ENCODE measurements at places on chromosomes 5 and 9.
A peak's percentile ranks its signal among the peaks of the same experiment; 100 is the strongest.

DNA sequence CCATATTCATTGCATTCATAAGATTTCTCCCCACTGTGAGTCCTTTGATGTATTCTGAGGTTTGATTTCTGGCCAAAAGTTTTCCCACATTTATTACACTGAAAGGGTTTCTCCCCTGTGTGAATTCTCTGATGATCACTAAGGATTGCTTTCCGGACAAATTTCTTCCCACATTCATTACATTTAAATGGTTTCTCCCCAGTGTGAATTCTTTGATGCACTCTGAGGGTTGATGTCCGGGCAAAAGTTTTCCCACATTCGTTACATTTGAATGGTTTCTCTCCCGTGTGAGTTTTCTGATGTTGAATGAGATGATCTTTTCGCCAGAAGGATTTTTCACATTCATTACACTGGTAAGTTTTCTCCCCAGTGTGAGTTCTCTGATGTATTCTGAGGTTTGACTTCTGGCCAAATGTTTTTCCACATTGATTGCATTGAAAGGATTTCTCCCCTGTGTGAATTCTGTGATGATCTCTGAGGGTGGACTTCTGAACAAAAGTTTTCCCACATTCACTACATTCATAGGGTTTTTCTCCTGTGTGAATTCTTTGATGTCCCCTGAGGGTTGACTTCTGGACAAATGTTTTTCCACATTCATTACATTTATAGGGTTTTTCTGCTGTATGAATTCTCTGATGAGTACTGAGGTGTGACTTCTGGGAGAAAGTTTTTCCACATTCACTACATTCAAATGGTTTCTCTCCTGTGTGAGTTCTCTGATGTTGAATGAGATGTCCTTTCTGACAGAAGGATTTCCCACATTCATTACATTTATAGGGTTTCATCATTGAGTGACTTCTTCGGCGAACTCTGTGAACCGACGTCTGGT, 18.8 kb downstream of the ZNF510 start:
- DNase-seq = no peak

DNA sequence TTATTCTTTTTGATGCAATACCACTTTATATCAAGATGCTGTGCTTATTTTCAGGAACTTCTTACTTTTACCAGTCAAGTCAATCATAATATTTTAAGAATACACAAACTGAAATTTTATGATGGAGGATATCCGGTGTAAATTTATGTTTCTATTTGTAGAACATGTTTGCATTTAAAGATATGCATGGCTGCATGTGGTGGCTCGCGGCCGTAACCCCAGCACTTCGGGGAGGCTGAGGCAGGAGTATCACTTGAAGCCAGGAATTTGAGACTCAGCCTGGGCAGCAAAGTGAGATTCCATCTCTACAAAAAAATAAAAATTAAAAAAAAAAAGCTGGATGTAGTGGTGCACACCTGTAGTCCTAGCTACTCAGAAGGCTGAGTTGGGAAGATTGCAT, 73.5 kb upstream of the ALDH1A1 start:
- DNase-seq = no peak

GRCh38 chr5:178415353-178415752, 174.8 kb downstream of the COL23A1 start:
- no peak for DNase-seq

- no peak for DNase-seq
Observed at GRCh38 chr9:38066914-38067858, 1.8 kb downstream of the SHB start.

DNA sequence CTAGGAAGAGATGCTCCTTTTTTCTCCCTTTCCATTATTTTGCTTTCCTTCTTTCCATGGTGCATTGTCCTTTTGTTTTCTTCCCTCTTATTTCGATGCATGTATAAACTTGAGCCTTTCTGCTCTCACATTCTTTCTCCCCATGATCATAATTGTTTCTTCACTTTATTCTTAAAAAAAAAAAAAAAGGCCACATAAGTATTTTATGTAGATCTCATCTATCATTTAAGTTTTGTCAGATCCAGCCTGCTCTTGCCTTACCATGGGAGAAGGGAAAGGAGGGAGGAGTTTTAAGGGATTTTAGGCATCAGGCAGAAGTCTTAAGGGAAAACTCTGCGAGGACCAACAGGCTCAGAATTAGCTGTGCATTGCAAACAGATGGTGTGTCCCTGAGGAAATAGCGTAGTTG, 11.1 kb downstream of the TGFBR1 start:
- no peak for DNase-seq

DNA sequence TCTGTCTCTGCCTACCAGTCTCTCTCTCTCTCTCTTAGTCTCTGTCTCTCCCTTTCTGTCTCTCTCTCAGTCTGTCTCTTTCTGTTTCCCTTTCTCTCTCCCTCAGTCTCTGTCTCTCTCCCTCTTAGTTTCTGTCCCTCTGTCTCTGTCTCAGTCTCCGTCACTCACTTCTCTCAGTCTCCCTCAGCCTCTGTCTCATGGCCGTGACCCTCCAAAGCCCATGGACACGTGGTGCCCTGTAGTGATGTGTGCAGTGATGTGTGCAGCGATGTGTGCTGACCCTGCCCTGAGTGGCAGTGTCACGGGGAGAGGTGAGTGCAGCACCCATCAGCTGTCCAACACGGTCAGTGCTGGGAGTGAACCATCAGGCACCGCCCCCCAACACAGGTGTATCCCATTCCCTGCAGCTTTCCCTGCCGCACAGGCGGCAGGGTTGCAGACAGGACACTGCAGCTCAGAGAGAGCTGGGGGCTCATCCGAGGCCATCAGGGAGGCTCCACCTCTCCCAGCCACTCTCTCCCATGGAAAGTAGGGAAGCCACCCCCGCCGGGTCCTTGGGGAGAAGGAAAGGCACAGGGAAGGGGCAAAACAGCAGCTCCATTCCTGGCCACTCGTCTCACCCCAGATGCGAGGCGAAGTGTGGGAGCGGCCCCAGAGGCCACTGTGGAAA, 794 bp upstream of the LRRC14B start:
- DNase-seq = peak; percentile 44

- DNase-seq = no peak
Observed at GRCh38 chr5:81303563-81303962, 2.2 kb downstream of the ZCCHC9 start.

GRCh38 chr9:106310782-106311181, 552.2 kb upstream of the ZNF462 start:
- DNase-seq = no peak

DNA sequence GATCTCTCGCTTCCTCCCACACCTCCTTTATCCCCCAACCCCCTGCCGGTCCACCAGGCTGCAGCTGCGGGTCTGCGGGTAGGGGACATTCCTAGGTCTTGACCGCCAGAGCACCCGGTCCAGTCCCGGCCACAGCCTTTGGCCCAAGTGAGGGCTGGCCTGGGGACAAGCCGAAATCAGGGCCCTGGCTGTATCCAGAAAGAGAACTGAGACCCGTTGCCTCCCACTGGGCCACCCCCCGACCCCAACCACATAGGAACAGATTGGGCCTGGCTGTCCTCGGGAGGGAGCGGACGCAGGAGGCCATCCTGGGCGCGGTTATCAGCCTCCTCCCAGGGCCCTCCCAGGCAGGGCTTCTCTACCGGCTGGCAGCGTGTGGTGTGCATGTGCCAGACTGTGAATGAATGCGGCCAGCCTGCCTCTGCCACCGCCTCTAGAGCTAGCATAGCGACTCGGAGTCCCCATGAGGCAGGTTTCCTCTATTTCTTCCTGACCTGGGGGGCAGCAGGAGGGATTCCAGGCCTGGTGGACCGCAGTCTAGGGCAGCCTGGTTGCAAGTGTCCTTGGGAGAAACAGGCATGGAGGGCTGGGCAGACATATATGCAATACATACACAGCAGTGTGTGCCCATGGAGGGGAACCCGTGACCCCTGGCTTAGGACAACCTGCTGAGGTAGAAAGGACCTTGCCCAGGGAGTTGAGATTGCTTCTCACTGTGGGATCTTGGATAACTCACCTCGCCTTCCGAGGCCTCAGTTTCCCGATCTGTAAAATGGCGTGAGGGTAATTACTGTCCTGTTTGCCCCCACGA, 1.2 kb downstream of the N4BP3 start:
- no peak for DNase-seq

DNA sequence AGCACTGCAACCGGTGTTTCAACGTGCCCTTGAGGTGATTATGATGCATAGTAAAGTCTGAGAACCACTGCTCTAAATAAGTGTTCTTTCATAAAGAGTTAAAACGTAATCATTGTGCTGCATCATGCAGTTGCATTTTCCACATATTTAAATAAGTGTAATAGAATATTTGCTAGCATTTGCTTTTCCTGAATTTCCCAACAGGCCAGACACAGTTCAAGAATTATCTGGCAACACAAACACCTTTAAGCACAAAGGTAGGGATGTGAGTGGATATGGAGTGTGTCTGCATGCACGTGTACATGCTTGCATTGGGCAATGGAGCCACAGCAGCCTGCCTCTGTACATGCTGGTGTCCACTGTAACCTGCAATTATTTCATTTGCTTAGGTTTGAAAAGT, 193.6 kb upstream of the PIK3R1 start:
- DNase-seq = no peak

DNA sequence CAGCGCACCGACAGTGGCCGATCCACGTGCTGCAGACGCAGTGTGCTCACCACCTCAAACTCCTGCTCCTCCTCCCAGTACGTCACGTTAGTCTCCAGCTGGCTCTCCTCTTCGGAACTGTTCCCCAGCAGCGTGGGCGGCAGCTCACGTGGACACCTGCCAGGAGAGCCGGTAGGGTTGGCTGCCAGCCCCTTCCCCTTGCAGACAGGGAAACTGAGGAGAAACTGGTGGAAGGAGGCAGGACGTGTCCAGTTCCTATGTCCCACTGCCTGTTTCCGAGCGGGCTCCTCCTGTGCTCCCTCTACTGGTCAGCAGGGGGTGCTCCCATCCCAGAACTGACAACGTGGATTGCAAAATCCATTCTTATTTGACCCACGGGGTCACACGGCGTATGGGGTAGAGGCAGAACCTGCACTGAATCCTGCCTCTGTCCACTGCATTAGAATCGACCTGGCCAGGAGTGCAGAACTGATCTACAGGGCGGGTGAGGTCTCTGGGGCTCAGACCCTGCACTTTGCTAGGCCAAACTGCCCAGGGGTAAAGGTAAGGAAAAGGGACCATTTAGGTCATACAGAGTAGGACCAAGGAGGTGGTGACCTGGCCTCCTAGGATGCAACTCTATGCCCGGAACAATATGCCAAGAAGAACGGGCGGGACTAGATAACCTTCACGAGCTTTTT, 25.7 kb downstream of the PDGFRB start:
- peak; percentile 92 for DNase-seq

DNA sequence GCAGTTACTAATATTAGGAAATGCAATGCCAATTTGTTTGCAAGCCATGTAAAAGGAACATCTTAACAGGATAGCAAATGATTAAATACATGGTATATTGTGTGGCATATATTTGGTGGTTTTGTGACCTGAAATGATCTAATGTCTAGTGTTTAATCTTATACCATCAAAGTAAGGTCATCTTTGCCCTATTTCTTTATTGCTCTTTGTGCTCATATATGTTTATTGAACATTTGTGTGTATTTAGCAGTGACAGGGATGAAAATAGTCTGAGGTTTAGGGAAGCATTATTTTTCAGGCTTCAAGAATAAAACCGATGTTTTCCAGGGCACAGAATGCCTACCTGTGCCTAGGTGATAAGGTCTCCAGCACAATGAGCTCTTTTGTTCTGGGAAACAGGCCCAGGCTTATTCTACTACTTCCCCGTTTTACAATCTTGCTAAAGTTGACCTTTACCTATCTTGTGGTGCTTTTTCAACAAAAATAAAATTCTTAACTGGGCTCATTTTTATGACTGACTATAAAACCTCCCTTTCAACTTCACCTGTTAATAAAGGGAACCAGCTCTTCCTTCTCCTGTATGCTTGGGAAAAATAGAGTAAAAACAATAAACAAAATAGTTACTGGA, 105.6 kb upstream of the ANKH start:
- no peak for DNase-seq

GRCh38 chr9:27033815-27034403, 28.4 kb upstream of the LRRC19 start:
- no peak for DNase-seq

DNA sequence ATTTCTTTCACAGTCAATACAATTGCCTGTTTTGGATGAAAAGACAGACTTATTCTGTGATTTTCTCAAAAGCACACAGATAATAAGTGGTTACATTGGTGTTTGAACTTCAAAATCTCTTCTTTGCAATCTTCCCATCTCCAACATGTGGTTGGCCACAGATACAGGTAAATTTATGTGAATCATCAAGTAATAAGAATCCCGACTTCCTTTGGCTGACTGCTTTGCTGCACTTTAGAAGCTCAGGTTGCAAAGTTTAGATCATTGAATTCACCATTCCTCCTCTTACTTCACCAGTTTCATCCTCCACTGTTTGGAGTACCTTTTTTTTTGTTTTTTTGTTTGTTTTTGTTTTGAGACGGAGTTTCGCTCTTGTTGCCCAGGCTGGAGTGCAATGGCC, 56.5 kb upstream of the ADRB2 start:
- no peak for DNase-seq

GRCh38 chr5:143074414-143074996, 304.3 kb downstream of the ARHGAP26 start:
- no peak for DNase-seq

DNA sequence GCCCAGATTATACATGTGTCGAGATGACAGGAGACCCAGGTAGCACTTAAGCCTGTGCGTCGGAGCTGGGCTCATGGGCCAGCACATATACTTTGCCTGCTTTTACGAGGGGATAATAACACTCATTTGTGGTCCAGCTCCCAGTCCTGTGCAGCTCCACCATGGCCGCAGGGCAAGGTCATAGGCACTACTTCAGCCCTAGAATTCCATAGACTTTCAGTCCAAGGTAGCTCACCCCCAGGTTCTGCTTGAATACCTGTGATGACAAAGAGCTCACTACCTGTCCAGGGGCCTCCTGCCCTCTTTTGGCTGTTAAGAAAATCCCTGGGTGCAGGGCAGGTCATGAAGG, 1.7 kb downstream of the CORO2A start:
- no peak for DNase-seq

GRCh38 chr9:129312251-129313122, 134.4 kb upstream of the IER5L start:
- no peak for DNase-seq

- DNase-seq = peak; percentile 2
Observed at GRCh38 chr9:64773491-64773931, 511.5 kb downstream of the FOXD4L5 start.

DNA sequence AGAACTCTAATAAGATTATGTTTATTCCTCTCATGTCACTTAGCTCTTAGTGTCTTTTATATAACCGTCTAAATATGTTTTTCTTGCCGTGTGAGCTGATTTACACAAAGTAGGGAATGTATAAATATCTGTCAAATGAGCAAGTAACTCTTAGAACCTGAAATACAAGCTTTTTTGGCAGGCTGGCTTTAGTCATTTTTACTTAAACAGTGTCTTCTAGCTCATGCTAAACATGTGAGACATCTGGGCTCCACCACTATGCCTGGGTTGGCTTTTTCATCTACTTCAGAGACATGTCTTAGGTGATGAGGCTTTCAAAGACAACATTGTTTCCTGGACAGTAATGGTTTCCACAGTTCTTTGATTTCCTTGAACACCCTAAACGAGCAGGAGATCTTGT, 137.2 kb upstream of the ZNF608 start:
- DNase-seq = no peak

GRCh38 chr9:105318729-105319191, 74.3 kb downstream of the SLC44A1 start:
- no peak for DNase-seq
